ENCODE measurements at places on chromosomes 6 and 20.
A peak's percentile ranks its signal among the peaks of the same experiment; 100 is the strongest.

DNA sequence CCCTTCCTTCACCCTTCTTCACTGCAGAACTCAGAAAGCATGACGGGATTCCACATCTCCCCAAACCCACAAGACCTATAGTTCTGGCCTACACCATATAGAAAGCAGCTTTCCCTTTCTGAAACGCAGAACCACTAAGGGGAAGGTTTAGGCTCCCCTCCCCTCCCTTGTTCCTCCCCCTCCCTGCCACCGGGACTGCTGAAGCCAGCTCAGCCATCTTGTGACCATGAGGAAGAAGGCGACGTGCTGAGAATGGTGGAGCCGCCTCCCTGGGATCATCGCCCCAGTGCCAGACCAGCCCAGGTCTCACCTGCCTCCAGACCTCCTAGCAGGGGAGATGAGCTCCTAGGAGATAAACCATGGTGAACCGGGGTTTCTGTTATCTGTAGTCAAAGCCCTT lies 19.6 kb downstream of the SERPINB6 start:
- DNase-seq = no peak

- no peak for DNase-seq
Observed at GRCh38 chr20:16018881-16019280, 554.4 kb downstream of the KIF16B start.

DNA sequence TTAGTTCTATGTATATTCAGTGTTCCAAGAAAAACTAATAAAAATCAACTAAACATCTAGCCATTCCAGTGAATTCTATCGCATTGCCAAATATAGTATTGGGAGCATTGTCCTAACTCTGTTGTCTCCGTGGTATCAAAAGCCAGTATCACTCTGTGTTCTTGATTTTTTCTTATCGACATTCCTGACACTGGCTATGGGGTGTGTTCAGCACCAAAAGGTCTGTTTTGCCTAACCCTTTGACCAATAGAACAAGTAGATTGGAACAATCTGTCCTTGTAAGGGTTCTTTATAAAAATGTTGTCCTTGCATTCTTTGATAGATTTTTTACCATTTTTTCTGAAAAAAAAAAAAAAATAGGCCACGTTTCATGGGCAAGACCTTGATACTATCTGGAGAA lies 161.5 kb downstream of the TSHZ2 start:
- DNase-seq = no peak

DNA sequence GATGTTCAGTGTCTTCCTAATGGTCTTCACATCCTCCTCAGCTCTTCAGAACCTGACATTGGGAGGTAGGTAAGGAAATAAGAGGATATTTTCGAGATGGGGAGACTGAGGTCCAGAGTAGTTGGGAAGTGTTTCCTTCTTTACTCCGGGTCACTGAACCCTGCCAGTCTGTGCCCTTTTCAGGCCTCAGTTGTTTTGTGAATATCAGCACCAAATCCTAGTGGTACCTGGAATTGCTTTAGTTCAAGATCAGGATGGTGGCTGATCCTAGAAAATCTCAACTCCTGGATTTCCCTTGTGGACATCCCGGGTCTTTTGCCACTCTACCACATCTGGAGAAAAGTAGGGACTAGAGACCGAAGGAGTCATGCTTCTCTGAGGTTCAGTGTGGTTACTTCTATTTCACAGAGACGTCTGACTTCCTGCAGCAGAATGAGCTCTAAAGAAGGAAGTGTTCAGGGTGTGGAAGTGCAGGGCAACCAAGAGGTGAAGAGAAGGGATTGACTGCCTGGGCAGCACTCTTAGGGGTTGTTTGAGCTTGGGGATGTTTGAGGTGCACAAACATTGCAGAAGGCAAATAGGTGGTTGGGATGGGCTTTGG lies 995 bp downstream of the STK4 start:
- no peak for DNase-seq

GRCh38 chr20:37242503-37242902 lies 19.1 kb downstream of the GHRH start:
- no peak for DNase-seq

DNA sequence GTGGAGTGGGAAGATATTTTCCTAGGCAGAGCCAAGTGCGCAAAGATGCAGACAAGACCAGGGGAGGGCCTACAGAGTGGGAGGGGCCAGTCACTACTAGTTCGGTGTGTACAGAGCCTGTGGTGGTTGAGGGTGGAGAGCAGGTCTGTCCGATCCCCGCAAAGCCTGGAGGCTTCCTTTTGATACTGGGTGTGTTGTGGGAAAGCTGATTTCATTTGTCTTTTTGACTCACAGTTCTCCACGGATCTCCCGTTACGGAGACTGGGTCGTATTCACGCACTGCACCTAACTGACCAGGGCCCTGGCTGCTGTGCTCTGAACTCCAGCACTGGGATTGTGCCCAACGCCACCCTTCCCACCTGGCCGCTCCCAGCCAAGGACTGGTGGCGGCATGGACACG lies 1.4 kb upstream of the TIAM2 start:
- no peak for DNase-seq

- DNase-seq = no peak
Observed at GRCh38 chr20:23350904-23351838, 580 bp downstream of the NXT1 start.

DNA sequence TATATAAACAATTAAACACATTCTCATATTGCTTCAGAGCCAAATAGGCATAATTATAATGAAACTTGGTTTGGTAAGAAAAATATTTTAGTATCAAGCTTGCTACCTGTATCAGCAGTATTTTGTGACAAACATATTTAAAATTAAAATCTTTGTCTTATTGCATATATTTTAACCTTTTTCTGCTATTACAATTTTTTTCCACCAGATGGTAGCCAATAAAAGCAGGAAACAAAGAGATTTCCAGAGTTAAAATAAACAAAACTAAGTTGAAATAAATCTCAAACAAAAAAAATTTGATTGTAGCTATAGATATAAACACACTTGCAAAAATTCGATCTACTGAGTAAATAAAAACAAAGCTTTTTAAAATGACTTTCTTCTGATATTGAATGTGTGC lies 491.3 kb upstream of the GJE1 start:
- DNase-seq = no peak

DNA sequence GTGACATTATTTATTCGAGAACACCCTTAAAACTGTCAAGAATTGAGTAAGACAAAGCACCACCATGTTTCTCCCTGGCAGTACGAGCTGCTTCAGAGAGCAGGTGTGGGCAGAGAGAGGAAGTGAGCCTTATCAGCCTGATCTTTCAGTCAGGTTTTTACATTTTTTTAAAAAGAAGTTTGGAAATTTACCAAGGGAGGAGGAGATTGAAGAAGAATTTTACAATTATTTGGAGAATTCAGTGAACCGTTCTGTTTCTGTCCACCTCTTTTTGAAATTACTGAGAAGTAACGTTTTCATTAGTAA lies 75.5 kb downstream of the ZDHHC14 start:
- no peak for DNase-seq

GRCh38 chr6:166772518-166772917 lies 145.5 kb upstream of the RPS6KA2 start:
- DNase-seq = no peak

DNA sequence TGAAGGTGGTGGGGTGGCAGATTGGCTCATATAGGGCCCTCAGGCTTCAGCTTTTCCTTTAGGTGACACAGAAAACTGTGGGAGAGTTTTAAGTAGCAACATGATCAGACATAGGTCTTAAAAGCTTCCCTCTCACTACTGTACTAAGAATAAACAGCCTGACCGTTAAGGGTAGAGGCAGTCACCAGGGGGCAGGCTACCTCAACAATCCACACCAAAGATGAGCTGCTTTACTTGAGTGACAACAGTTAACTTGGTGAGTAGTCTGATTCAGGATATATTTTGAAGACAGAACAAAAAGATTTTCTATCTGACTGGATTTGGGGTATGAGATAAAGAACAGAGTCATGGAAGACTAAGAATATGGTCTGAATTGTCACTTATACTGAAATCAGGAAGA lies 193.1 kb upstream of the SHLD1 start:
- DNase-seq = peak; percentile 34

- no peak for DNase-seq
Observed at GRCh38 chr20:61690993-61691838, 374.5 kb downstream of the TAF4 start.

- no peak for DNase-seq
Observed at GRCh38 chr6:61203966-61204496, 1082.0 kb downstream of the KHDRBS2 start.

DNA sequence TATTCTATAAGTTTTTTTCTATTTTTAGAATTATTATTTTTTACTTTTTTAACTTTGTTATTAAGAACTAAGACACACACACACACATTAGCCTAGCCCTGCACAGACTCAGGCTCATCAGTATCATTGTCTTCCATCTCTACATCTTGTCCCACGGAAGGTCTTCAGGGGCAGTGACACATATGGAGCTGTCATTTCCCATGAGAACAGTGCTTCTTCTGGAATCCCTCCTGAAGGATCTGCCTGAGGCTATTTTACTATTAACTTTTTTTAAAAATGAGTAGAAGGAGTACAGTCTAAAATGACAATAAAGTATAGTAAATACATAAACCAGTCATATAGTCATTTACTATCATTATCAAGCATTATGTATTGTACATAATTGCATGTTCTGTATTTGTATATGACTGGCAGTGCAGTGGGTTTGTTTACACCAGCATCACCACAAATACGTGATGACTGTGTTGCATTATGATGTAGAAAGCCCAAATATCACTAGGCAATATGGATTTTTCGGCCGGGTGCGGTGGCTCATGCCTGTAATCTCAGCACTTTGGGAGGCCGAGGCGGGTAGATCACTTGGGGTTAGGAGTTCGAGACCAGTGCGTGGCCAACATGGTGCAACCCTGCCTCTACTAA lies 57.9 kb downstream of the HIVEP1 start:
- no peak for DNase-seq

DNA sequence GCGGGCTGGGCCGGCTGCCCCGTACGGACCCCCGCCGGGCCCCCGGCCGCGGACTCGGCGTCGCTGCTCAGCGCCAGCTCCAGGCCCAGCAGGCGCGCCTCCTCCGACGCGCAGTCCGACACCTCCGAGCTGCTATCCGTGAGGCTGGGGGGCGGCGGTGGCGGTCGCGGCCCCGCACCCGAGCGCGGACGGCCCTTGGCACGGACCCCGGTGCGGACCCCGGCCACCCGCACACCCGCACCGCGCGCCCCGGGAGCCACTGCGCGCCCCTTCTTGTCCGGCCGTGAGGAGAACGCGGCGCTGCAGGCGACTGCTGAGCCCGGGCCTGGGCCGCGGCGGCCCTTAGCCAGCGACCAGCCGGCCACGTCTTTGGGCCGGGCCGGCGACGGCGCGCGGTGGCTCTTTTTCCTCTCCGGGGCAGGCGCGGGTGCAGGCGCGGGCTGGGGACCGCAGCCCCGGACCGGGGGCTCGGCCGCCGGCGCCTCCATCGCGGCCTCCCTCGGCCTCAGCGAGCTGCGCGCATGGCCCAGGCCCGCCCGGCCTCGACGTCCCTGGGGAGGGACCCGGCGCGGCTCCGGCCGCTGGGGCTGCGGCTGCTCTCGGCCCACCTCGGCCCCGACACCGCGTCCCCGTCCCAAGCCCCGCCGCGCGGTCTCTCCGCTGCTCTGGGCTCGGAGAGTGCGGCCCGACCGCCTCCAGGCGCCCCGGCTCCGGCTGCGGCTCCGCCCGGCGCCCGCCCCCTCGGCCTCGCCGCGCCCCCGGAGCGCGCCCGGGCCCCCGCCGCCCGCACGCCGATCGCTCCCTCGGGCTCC lies 12.9 kb upstream of the TLDC2 start:
- DNase-seq = no peak

GRCh38 chr6:10886691-10887502 lies at the start of gene SYCP2L:
Gene SYCP2L, plus strand, starts transcription at chr6:10887052. Its CDS starts 75 bp downstream, at chr6:10887127.
- DNase-seq = peak; percentile 89
